OCI-LY7 (cell line): ENCODE measurements at places on chromosomes 7 and 10. TPM values are rescaled to one million over a fixed set of nuclear protein-coding genes. Genes with fewer than 3 reads are reported as not detected.

DNA sequence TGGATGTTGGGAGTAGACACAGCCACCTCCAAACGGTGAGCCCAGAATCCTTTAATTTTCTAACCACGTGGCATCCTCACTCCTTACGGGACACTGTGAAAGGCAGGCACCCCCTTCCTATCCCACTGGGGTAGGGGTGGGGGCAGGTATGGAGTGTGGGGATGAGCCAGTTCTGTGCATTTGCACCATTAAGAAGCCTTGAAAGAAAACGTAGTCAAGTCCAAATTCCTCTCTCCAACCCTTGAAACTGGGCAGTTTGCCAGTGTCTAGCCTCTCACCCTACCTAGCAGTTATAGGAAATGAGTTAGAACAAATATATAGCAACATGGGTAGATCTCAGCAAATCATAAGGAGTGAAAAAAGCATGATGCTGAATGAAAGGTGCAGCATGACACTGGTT lies 92.4 kb upstream of the LEP start:
- DNase-seq, result no peak

DNA sequence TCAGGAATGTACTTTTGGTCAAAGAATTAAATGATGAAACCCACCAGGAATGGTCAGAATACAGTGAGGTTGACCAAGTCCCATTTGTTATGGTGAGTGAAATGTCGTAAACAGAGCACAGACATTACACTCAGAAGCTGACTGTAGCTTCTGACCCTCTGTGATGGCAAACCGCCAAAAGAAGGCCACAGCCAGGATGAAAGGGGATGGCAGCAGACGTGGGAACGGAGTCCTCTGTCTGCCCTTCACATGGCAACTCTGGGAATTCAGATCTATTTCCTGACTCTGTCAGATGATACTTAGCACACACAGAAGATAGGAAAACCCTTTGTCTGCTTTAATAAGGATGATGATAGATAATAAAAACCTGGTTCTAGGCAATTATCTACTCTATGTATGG lies 757.1 kb downstream of the SORCS3 start:
- DNase-seq, result no peak

The ASAH2 gene
- not detected in 2 replicates for total RNA-seq

DNA sequence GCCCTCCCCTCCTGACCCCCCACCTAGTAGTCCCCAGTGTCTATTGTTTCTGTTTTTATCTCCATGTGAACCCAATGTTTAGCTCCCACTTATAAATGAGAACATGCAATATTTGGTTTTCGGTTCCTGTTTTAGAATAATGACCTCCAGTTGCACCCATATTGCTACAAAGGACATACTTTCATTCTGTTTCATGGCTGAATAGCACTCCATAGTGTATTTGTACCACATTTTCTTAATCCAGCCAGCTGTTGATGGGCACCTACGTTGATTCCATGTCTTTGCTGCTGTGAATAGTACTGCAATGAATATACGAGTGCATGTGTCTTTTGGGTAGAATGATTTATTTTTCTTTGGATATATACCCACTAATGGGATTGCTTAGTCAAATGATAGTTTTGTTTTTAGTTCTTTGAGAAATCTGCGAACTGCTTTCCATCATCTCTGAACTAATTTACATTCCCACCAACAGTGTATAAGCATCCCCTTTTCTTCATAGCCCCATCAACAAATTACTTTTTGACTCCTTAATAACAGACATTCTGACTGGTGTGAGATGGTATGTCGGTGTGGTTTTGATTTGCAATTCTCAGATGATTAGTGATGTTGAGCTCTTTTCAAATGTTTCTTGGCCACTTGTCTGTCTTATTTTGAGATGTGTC lies 128.4 kb upstream of the PHYHIPL start:
- DNase-seq, result no peak

The LEP gene
- not detected in 2 replicates for total RNA-seq

The LLCFC1 gene
- total RNA-seq, result not detected in 2 replicates

DNA sequence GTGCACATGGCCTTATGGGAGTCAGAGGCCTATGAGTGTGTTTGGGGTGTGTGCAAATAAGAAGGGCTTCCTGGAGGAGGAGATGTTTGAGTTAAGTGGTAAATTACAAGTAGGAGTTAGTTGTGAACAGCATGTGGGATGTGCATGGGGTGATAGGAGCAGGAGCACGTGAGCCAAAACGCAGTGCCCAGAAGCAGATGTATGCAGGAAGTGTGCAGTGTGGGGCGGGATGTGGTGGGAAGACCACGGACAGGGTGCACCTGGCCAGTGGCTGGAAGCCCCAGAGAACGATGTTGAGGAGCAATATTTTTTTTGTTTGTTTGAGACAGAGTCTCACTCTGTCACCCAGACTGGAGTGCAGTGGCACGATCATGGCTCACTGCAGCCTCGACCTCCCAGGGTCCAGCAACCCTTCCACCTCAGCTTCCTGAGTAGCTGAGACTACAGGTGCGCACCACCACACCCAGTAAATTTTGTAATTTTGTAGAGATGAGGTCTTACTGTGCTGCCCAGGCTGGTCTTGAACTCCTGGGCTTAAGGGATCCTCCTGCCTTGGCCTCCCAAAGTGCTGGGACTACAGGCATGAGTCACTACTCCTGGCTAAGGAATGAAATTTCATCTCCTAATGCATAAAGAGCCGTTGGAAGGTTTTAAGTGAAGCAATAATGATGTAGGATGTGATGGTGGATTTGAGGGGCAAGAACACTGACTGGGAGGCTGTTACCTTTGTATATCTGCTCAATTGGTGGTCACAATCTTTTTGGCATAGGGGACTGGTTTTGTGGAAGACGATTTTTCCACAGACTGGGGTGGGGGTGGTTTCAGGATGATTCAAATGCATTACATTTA lies 78.4 kb downstream of the LYZL2 start:
- DNase-seq, result no peak

The CH25H gene
- not detected in 2 replicates for total RNA-seq

DNA sequence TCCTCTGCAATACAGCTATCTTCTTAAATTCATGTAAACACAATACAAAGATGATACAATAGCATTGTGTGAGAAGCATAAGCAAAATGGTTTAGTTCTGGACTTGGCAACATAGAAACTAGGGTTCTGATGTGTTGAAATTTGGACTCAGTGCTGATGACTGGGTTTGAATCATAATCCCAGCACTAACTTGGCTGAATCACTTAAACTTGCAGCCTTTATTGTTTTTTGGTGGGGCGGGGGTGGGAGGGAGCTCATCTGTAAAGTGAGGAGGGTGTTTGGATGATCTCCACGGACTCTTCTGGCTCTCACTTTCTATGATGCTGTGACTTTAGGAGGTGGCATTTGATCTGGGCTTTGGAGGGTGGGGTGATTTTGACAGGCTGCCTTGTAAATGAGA lies 158.2 kb downstream of the WNT2 start:
- no peak for DNase-seq

- no peak for DNase-seq
These were observed 20.3 kb downstream of the TTYH3 start for GRCh38 chr7:2651847-2652735.

GRCh38 chr7:81926-82756 lies 110.2 kb upstream of the FAM20C start:
- no peak for DNase-seq

The IFIT1B gene
- not detected in 2 replicates for total RNA-seq
